ENCODE measurements at places on chromosomes 1 and 21.

DNA sequence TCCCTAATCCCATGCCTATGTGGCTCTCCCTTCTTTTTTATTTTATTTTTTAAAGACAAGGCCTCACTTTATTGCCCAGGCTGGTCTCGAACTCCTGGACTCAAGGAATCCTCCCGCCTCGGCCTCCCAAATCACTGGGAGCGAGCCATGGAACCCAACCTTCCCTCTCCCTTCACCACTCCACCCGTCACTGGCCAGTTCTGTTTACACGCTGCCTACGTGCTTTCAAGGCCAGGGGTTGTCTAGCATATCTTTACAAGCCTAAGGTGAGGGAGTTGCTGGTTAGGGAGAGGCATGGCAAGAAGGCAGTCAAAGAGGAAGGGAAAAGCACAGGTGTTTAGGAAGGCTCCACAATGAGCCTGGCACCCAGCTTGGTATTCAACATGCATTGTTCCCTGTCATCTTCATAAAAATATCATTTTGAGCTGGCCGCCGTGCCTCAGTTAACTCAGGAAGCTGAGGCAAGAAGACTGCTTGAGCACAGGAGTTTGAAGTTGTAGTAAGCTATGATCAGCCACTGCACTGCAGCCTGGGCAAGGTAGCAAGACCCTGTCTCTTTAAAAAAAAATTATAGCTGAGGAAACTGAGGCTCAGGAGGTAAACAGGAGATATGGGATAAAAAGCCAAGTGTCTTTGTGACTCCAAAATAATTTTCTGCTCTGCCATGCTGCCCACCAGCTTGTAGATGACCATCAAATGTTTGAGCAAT, 1.1 kb downstream of the RHBDL2 start:
- no peak for DNase-seq

DNA sequence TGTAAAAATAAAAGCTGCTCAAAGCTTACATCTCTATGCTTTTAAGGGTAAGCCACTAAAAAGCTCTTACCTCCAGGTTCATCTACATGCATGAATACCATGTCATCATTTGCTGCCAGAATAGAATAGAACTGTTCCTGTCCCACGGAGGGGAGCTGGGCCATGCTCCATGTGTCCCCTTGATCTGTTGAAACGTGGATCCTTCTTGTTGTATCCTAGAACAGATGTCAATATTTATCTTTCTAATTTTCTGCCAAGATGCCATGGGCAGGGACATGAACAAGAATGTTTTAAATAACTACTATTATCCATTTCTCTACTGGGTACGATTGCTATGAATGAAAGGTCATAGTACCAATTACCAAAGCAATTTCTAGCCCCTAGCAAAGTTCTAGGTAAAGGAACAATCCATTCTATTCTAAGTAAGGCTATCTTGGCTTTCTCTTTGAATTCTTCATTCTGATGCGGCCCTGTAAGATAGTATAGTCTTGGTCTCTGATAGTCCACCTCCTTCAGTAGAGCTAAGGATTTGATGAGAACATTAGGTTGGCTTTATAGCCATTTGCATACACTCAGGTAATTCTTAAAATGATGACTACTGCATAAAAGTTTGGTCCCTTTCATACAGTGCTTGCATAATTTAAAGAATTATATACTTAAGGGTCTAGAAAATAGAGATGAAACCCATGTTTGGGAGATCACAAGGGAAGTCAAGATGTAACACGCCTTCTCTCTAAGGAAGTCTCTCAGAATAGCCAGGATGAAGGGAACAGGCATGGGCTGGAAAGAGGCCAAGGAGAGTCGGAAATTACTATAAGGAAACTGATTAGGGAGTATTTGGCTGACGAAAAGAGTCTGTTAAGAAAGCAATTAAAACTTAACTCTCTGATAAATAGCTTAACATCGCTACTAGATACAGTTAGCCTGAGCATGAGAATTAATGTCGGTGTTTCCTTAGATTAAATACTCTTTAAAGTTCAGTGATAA, 35.4 kb upstream of the MYBPHL start:
- no peak for DNase-seq

- DNase-seq = no peak
These were observed 14.2 kb downstream of the PIGM start for GRCh38 chr1:160017592-160017991.

- DNase-seq = no peak
These were observed 93.3 kb downstream of the TBX15 start for GRCh38 chr1:118894836-118895235.

DNA sequence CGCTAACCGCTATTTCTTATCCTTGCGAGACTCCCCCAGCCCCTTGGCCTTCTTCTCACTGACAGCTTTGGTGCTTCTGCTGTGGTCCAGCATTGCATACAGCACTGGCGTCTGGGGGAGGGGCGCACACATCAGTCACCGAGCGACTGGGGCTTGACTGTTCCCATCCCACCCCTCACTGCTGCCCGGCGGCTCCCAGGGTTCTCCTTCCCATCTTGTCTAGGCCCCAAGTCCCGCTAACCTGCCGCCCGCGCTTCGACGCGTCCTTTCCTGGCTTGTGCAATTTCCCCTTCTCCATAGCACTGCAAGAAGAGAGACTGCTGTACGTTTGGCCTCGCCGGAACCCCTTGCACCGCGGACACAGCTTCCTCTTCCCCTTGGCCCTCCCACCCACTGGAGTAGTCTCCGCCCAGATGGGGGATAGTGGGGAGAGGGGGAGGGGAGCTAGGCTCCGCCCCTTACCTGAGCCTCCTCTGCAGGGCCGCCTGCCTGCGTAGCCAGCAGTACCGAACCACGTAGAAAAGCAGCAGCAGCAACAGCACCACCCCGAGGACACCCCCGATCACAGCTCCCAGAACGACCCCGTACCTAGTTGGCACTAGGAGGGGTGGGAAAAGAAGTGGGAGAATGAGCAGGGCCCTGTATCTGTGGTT, 3.8 kb downstream of the MPZ start:
- peak; percentile 30 for DNase-seq

DNA sequence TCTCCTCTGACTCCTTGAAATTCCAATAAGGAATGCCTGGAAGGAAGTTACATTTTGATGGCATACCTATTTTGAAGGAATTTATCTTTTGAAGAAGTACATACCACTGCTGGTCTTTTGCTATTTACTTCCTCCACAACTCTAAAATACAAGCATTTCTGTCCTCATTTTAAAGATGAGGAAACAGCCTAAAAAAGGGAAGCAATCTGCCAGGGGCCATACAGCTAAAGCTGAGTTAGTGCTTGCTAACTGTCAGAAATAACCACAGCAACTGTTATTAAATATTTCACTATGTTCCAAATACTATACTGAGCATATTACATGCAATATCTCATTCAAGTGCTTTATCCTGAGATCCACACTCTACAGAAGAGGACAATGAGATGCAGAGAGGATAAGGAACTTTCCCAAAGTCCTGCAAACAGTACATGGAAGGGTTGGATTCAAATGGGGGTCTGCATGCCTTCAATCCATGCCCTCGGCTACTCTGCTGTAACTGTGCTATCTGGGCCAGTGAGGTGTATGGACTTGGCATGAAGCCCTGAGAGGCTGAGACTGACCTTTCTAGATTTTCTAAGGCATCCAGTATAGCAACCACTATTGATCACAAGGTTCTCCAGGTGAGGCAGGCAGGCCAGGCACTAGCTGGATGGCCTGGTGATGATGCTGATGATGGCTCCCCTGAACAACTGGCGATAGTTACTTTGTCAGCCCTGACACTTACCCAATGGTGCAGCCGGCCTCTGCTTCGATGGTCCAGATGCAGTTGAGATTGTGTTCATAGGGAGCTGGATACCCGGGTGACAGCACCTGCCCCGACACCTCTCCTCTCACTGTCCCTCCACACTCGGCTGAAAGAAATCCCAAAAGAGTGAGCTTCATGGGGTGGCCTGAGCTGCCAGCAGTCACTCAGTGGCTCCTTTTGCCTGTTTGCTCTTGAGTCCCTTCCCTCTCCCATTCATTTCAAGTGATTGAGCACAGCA, 171.4 kb upstream of the HMGB4 start:
- DNase-seq = no peak

GRCh38 chr1:194684636-194685035, 1498.2 kb upstream of the B3GALT2 start:
- DNase-seq = no peak

DNA sequence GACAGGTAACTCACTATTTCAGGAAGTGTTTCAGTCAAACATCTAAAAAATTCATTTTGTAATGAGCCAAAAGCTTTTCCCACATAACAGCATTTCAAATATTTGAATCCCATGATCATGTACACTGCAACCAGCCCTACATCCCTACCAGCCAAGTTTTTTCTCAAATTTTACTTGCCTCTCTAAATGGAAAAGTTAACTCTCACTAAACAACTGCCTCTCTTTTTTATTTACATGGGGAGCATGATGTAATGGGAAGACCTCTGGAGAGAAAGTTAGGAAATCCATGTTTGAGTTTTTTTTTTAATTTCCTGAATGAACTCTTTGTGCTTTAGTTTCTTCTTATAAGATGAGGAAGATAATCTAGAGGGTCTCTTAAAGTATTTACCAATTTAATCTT, 70.5 kb downstream of the TTLL7 start:
- no peak for DNase-seq

DNA sequence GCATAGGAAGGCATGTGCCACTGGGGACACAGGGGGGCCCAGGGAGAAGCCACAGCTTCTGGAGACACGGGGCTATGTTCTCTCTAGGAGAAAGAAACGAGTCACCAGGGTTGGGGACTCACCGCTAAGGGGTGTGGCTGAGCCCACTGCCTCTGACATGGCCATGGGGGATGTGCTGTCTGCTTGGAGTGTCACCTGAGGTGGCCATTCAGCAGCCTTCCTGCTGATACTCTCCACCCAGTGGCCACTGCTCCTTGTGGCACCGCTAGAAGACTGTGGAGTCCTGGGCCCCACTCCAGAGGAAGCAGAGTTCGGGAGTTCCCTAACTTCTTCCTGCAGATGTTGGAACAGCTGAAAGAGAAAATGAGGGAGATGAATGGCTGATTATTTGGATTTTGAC, 91.2 kb upstream of the SLC45A1 start:
- DNase-seq = no peak

DNA sequence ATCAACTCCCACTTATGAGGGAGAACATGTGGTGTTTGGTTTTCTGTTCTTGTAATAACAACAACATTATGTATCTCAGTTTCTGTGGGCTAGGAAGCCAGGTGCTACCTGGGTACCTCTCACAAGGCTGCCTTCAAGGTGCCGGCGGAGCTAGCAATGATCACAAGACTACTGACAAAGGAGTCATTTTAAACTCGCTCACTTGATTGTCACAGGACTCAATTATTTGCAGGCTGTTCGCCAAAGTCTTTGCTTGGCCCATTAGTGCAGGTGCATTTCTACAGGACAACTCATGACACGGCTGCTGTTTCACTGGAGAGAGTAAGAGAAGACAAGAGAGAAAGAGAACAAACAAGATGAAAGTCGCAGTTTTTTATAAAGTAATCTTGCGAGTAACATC, 1237.4 kb upstream of the TMPRSS15 start:
- no peak for DNase-seq

GRCh38 chr1:207823531-207823879, 71.7 kb downstream of the CD46 start:
- no peak for DNase-seq

- DNase-seq = no peak
These were observed 12.6 kb upstream of the LEPR start for GRCh38 chr1:65407877-65408276.

- DNase-seq = no peak
These were observed 25.3 kb downstream of the CACNA1E start for GRCh38 chr1:181508486-181509165.

- DNase-seq = no peak
These were observed 21.4 kb upstream of the ARHGEF16 start for GRCh38 chr1:3433076-3433475.

- DNase-seq = no peak
These were observed 15.6 kb downstream of the PRKACB start for GRCh38 chr1:84159533-84160240.

GRCh38 chr1:23216771-23217420, 406 bp downstream of the HTR1D start:
- DNase-seq = no peak

DNA sequence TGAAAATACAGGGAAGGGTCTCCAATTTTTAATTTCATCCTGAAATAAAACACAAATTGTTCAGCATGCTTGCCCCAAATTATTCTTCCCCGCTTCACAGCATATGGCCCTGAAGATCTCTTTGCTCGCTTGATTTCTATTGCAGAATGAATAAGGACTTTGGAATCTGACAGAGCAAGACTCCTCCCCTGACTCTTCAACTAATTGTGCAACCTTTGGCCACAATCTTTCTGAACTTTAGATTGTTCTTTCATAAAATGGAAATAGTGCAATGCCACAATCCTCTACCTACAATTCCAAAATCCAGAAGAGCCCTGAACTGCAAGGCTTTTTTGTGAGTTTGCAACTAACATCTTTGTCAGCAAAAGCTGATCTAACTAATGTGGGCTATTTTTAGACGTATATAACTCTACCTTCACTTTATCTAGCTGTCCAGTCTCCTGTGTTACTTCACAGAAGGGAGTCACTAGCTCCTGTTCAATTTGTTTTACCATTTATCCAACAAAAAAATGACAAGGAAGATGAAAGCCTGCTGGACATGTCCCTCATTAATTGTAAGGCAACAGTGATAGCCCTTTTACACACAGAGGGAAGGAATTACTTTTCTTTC, 13.4 kb downstream of the RNASEL start:
- DNase-seq = no peak

DNA sequence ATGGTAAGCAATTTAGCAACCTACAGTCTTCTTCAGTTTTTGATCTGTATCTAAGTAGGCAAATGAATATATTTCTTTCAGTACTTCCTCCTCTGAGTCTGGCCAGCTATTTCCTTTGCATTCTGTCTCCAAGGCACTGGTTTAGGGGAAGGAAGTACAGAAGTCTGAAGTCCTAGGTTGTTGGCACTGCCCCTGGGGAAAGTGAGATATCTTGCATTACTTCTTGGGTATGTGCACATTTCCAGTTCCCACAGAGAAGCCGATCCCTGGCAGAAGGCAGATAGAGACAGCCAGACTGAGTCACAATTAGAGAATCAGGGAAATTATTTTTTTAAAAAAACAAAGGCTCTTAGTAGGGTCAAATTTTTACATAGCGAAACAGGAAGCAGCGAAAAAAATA, 98.8 kb downstream of the RASAL2 start:
- DNase-seq = no peak

- DNase-seq = no peak
These were observed 22.7 kb downstream of the CD55 start for GRCh38 chr1:207344221-207344620.

DNA sequence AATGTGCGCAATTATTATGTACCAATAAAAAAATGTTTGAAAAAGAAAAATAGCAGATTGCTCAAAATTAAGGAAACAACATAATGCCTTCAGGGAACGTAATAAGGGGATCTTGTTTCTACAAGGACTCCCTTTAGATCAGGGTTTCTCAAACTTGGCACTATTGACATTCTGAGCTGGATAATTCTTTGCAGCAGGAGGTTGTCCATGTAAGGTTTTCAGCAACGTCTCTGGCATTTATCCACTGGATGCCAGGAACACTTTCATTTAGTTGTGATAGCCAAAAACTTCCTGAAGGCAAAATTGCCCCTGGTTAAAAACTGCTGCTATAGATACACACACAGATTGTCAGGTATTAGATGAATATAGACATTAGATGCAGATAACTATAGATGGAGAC, 666.7 kb upstream of the ADAMTS5 start:
- DNase-seq = no peak

Measured in NCI-H2081 treated with DMSO at 0.1 percent for 48 hours (cell line).